ENCODE measurements at places on chromosomes 7 and 10.
A peak's percentile ranks its signal among the peaks of the same experiment; 100 is the strongest.

- ATAC-seq = no peak
Observed at GRCh38 chr10:52447931-52448353, 133.9 kb downstream of the DKK1 start.

- ATAC-seq = no peak
Observed at GRCh38 chr10:123800289-123800688, 91.3 kb downstream of the CPXM2 start.

DNA sequence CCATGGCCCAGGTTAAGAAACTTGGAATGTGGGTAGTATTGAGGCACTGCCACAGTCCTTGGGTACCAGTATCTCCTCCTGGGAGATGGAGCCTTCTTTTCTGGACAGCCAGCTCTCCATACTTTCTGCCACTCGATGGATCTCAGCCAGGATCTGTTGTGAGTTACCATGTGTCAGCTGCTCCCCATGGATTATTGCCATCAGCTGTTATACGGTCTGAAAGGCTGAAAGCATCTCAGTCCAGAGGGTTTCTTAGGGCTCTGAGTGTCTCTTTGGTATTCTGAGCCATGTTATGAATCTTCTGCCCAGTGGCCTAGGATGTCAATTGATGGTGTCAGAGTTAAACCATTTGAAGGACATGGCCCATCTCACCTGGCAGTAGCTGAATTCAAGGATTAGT lies 197.5 kb downstream of the C7orf25 start:
- ATAC-seq = no peak

DNA sequence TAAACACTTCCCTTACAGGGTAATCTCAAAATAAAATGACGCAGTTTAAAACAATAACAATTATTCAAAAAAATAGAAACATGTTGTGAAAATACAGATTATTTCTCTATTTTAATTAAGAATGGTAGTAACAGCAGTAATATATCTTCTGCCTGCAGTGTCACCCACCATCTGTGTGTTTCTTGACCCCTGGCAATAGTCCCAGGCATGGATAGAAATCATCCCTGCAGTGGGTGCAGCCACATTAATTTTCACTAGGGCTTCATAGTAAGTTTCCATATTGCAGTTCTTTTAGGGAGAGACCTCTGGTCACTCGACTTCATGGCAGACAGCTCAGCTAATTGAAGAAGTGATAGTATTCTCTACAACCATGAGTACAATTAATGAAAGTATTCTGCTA lies 470.1 kb upstream of the TEX47 start:
- no peak for ATAC-seq

DNA sequence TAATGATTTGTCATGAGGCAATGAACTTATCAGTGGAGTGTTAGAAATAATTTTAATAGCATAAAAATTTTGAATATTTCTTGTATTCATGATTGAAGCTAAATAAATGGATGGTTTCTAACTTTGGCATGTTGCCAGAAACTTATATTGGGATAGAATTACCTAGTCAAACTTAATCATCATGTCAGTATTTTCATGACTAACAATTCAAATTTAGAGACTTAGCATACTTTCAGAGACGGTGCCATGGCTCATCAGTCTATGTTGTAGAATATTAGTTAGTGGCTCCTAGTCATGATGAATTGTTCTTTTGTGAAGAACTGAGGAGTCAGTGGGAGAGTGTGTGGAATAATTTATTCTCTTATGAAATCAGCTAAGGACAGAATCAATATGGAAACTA lies 599.6 kb upstream of the POT1 start:
- ATAC-seq = no peak

DNA sequence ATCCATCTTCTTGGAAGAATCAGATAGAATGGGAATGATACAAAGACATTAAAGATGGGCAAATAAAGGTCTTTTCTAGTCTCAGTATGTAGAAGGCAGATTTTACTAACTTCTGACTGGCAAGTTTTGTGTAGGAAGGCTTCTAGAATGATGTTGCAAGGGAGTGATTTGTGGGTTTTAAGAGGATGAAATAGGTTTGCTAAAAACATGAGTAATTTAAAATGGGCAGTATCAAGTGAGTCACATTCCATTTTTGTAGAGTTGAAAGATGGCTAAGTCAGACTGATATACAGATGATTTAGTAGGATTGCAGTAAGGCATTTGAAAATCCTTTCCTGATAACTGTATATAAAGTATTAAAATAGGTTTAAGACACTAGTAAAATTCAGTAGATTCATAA lies 777.4 kb downstream of the SORCS1 start:
- no peak for ATAC-seq

DNA sequence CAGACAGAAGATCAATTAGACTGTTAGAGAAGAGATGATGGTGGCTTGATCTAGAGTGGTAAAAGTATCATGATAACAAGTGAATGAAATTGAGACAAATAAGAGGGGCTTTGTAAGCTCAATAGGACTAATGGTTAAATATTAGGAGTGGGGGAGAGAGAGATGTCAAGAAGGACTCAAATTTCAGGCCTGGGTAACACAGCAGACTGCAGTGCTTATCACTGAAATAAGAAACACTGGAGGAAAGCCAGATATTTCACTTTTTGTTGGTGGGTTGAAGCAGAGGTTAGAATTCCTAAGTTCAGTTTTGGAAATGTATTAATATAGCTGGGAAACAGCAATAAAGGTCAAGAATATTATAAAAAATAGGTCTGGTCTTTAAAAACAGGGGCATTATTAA lies 74.6 kb downstream of the ORC5 start:
- ATAC-seq = no peak

GRCh38 chr10:92076722-92077121 lies 153.2 kb downstream of the BTAF1 start:
- ATAC-seq = no peak

DNA sequence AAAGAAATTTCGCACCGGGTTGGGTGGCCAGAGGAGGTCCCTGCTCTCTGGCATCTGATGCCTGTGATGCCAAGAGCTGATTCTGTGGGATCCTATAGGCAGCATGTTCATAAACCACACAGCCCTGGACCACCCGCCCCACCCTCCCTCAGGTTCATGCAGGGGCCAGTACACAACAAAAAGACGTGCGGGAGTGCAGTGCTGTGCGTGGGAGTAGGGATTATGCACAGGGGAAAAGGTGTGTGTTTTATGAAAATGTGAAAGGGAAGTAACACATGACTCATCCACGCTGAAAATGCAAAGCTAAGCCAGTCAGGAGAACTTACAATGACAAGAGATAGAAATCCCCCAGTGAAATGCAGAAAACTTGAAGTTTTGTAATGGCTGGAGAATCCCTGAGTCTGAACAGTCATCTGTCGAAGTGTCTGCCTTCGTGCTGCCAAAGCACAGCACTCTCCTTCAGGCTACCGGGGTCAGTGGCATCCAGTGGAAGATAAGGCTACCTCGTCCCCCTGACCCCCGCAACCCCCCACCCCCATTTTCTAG lies 1.1 kb downstream of the KIAA1217 start:
- peak; percentile 71 for ATAC-seq

- ATAC-seq = no peak
Observed at GRCh38 chr7:363626-364025, 73.7 kb downstream of the FOXL3 start.

DNA sequence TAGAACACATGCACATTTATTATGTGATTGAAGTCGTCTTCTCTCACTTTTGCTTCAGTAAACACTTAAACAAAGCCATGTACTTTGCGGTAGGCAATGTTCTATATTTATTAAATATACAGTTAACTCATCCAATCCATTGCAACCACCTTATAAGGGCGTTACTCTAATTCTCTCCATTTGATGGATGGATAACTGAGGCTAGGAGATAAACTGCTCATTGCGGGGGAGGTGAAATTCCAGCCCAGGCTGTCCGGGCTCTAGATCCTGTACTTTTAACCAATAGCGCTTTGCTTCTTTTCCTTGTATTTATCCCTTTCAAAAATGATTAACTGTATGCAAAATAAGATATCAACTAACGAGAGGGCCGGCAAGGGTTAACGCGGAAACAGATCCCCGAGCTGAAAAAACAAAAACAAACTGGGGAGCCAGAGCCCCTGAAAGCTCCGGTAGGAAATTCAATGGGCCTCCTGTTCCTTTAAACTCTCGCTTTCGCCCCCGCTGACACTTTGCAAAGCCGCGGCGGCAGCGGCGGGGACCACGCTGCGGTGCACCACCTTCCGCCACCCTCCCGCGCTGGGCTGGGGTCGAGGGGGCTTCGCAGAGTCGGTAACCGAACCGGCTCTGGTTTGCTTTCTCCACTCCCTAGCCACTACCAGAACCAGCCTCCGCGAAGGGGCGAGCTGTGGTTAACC lies 1.0 kb upstream of the PLXDC2 start:
- ATAC-seq = no peak

- ATAC-seq = no peak
Observed at GRCh38 chr10:114025611-114026130, 18.0 kb upstream of the ADRB1 start.

DNA sequence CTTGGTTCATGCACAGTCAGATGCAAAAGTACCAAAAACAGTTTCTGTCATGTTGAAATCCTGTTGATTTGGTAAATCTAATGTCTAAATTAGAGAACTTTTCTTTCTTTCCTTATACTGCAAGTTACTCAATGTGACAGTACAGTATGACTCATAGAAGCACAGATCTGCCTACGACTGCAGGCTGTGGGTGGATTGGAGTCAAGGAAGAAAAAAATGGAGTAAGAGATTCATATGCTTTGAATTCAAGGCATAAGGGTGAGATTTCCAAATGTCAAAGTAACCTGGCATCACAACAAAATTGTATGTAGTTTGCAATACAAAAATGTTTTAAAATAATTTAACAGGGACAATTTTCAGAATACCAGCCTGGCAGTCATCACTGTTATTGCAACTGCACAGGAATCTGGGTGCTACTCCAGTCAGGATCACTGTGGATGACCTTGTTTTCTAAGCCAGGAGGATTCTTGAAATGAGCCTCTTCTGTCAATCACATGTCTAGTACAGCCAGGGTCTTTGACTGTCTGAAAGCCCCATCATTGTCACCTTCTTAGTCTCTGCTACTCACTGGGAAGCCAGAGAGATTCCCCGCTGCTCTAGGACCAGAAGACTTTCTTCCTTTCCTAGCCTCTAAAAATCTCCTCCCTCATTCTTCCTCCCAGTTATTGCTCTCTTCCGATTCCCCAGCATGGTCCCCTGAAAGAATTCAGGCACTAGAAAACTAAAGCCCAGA lies 83.6 kb downstream of the CD36 start:
- ATAC-seq = no peak

DNA sequence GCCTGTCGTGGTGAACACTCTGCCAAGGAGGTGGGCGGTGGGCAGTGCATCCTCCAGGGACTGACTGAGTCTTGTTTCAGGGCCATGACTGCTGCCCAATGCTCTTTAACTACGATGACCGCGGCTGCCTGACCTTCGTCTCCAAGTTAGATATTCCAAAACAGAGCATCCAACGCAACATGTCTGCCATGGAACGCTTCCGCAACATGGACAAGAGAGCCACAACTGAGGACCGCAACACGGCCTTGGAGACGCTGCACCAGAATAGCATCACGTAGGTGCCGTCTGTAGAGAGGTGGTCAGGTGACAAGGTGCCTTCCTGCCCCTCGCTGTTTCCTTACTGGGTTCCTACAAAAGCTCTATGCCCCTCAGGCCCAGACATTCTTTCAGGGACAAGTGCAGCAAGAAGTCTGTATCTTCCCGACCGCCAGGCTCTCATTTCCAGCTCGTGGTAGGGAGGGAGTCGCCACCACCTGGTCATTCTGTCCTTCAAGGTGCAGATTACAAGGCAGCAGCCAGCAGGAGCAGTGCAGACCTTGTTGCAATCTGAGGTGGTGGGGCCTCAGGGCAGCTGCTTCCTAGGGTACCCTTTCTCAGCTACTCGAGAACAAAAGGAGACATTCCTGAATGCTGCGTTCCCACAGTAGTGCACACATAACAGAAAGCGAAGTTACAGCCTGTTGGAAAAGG lies 14.9 kb upstream of the ARPC1B start:
- ATAC-seq = no peak

GRCh38 chr7:87886875-87887274 lies 10.6 kb downstream of the DBF4 start:
- no peak for ATAC-seq

GRCh38 chr7:158320328-158320727 lies 267.3 kb downstream of the PTPRN2 start:
- ATAC-seq = no peak

GRCh38 chr7:25835197-25835596 lies 316.8 kb upstream of the NFE2L3 start:
- no peak for ATAC-seq

DNA sequence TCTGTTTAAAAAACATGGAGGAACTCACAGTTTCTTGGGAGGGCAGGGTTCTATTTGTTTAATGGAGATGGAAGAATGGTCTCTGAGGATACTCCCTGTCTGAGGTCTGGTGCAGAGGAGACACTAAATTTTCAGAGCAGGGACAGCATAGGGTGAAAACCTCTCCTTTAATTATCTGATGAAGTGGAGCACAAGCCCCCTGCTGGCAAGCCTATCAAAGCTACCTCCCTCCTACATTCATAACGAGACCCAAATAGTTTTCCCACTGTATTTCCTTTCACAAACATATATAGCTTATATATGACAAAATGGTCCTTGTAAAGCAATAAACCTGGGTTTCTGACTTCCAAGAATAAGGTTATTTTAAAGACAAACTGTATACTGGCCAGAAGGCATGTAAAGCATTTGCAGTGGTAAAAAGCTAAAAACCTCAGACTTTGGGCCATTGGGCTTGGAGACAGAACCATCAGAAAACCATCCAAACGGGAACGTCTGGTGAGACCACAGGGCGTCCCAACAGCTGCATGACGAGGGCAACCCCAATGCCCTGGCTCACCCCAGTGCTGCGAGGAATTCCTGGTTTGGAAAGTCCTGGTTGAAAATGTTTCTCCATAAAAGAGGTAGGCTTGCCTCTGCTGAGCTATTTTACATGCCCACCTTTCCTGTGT lies 201.3 kb downstream of the FANK1 start:
- no peak for ATAC-seq

DNA sequence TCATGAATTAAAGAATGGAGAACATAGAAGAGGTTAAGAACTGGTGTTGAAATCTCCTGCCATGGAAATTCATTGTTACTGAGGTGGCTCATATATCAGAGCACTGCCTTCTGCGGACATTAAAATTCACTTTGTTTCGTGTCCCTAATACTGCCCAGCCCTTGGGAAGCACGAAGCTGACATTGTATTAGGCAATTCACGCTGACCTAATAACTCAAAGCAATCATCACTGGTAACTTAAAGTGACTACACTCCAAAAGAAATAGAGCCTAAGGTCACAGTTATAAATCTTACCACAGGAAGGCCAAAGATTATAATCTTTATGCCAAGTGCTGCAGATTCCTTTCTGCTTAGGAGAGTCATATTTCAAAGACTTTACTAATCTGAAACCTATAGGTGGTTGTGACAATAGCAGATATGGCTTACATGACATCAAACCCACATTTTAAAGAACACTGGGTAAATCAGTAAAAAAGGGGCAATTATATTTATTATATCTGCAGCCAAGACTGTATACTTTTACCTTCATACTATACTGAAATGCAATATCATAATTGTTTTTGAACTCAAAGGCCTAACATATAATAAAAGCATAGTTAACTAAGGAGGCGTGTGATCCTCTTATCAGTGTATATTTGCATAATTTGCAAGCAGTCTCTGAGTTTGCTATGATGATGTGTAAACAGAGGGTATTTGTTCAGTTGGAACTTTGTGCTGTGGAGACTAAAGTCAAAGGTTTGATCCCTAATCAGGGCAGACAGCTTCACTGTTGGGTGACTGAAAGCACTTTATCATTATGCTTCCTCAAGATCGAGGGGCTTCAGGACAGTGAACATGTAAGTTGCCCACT lies 51.9 kb upstream of the CAPZA2 start:
- no peak for ATAC-seq

All from stimulated activated memory B cell treated with anti-CD40 and anti-IgM and Interleukin-4, amounts not matched to agents 10 μg/mL and 1 μg/mL and 100 μg/mL, for 72 hours (primary cell).